ENCODE measurements at places on chromosomes 11 and 22.
A peak's percentile ranks its signal among the peaks of the same experiment; 100 is the strongest.

GRCh38 chr11:134714021-134714656 lies 302.1 kb upstream of the B3GAT1 start:
- no peak for DNase-seq

DNA sequence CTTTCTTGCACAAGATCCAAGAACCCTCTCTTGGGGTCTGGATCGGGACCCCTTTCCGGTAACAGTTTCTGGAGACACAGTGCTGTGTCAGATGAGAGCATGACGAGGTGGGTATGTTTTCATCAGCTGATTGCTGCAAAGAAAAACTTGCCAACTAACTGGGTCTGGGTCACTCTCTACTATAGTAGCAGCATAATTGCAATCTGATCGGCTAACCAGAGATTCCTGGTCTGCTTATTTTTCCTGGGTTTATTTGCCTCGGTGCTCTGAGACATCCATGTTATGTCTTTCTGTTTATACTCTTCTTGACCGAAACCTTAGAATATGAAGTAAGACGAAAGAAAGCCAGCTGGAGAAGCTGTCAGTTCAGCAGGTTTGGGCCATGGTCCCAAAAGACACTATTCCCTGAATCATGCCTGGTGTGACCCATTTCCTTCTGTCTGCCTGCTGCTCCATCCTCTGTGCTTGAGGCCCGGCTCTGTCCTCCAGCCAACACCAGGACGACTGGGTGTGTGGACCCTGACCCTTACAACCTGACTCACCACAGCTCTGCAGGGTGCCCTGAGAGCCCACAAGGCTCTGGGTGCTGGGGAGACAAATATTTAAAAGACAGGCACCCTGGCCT lies 24.1 kb upstream of the CLMP start:
- DNase-seq = no peak

DNA sequence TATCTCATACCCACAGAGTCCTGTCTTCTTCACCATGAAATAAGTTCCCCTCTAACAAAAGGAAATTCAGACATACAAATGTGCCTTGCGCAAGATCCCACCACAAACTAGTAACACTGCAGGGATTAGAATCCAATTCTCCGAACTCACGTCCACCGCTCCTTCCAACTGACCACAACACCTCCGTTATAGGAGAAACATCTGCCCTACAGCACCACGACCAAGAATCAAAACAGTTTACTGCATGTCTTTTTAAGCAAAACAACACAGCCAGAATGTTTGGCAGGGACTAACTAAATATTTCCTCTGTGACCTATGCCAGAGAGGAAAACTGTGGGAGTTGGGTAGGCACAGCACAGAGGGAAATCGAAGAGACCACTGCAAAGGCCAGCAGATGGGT lies 72.7 kb upstream of the AKIP1 start:
- DNase-seq = peak; percentile 96

DNA sequence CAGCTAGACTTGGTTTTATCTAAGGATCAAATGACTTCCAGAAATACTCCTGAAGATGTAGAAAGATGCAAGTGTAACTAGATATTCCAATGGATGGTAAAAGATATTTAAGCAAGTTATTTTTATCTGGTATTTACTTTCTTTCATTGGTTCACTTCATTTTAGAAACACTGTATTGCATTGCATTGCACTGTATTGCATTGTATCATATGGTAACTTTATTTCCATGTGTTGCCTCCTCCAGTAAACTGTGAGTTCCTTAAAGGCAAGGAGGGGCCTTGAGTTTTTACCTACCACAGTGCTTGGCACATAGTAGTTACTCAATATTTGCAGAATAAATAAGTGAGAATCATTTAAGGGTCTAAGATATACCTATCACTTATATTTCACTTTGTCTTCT lies 31.8 kb upstream of the FLI1 start:
- DNase-seq = no peak

DNA sequence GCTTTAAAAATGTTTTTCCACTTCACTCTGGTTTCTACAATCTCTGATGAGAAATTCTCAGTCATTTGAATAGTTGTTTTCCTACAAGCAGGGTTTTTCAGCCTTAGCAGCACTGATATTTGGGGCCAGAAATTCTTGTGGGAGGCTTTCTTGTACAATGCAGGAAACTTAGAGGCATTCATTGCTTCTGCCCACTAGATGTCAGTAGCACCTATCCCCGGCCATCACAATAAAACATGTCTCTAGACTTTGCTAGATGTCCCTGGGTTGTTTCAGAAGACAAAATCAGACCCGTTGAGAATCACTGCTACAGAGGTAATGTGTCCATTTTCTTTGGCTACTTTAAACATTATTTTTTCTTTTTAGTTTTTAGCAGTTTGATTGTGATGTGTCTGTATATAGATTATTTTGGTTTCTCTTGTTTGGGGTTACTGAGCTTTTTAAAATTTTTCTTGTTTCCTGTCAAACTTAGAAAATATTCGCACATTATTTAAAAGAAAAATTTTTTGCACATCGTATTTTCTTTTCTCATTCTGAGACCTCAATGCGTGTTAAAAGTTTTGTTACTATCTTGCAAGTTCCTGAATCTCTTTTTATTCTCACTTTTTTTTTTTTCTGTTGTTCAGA lies 60.8 kb upstream of the CCDC179 start:
- peak; percentile 13 for DNase-seq
